ENCODE measurements at places on chromosomes 2 and 18.
A peak's percentile ranks its signal among the peaks of the same experiment; 100 is the strongest.

- DNase-seq = no peak
Observed at GRCh38 chr2:127649100-127649611, 3.2 kb downstream of the GPR17 start.

GRCh38 chr2:233124421-233125080 lies 64.4 kb downstream of the INPP5D start:
- no peak for DNase-seq

DNA sequence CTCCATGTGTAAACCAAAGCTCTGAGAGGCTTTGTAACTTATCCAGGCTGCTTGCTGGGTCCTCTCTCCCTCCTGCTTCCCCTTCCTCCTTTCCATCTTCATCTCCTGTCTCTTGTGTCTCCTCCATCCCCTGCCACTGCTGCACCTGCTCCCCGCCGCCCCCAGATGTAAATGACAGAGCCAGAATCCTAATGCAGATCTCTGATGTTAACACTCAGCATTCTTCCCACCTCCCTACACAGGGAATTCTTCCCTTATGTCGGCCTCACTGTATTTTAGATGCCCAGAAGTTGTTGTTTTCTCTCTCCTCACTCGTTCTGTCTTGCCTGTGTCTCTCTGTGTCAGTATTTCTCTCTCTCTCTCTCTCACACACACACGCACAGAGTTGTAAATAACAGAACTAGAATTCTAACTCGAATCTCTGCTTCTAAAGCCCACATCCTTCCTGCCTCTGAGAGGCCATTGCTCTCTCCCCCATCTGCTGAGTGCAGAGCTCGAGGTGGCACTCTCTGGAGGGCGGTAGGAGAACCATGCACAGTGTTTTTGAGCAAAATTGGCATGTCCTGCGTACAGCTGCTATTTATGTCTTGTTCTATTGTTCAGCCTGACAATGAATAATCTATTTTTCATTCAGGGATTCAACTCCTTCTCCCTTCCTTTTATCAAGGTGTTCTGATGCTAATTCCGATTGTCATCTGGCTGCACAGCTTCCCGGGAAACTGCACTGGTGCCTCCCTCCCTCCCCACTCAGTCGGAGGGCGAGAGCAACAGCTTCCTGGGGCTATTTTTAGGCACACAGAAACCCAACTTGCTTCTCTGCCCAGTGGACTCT lies 219.9 kb downstream of the SH3RF3 start:
- no peak for DNase-seq

DNA sequence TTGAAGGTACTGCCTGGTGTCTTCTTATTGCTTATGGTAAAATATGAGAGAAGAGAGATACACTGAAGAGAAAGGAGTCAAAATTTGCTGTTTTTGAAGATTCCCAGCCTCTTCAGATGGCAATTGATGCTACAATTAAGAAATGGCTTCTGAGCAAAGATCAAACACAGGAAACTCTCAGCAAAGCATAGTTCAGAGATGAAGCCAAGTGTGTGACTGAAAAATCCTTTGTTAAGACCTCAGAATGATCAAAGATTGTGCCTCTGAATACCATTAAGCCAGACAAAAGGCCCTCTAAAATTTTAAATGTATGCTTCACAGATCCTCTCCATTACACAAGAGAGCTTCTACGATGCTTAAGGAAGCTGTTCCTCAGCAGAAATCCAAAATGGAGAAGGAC lies 216.3 kb downstream of the UXS1 start:
- no peak for DNase-seq

- DNase-seq = no peak
Observed at GRCh38 chr2:214325404-214325803, 85.5 kb upstream of the VWC2L start.

- DNase-seq = no peak
Observed at GRCh38 chr2:61775956-61776570, 77.8 kb downstream of the FAM161A start.

DNA sequence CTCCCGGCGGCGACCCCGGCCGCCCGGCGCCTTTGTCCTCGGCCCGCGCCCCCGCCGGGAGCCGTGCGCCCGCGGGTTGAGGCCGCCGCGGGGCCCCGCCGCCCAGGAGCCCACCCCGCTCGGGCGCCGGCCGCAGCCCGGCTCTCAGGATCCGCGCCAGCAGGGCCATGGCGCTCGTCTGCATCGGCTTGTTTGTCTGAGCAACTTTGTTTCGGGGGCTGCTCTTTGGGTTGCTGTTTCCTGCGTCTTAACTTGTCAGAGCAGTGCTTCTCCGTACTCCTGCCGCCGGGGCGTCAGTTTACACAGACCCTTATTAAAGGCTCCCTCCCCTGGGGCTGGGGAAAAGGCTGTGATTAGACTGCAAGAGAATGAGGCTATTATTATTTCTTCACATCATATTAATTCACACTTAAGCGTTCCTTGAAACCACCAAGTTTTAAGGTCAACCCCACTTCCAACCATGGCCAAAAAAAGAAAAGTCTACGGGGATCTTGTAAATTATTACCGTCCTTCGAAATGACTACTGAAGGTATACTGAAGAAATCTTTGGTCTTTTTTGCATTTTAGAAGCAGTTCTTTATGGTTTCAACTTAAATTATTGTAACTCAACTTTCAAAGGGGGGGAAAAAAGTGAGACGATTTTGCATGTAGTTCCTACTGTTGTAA lies at the start of gene CYP27C1:
CYP27C1 (minus strand) TSS at position 198 of the 666 bp plus-strand sequence; CDS start at position 169, 29 bp downstream.
- no peak for DNase-seq

- DNase-seq = peak; percentile 96
Observed at GRCh38 chr2:227406177-227407031, 18.7 kb upstream of the SCYGR1 start.

- no peak for DNase-seq
Observed at GRCh38 chr2:40197121-40197520, 254.8 kb downstream of the SLC8A1 start.

- peak; percentile 82 for DNase-seq
Observed at GRCh38 chr2:26455670-26456439, 22.1 kb downstream of the OTOF start.

DNA sequence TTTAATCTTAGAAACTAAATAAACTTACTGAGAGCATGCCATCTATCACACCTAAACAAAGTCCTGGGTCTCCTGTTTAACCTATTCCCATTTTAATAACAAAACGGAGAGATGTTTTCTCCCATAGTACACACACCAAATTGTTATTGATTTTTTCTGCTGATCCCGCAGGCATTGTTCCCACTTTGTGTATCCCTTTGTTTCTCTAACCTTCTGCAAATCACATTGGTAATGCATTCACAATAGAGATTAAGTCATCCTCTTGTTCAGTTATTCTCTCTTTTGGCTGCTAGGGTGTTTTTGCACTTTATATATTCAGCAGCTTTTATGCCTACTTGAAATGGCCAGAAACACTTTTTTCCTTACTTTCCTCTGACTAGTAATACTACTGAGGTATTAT lies 1071.9 kb upstream of the CDH2 start:
- DNase-seq = no peak

DNA sequence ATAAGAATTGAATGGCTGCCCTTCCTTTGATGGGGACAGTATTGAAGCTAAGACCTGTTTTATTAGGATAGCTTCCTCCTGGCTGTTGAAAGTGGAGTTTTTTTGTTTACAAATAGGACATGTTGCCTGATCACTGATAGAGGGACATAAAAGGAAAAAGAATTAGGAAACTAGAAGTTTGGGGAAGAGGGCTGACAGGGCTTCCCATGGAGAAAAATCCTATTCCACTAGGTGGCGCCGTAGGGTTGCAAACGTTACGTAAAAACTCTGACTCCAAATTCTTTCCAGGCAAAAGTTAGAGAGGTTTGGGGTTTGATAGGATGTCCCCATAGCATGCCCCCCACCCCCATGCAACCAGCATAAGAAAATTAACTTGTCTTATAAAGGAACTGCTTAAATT lies 11.1 kb upstream of the RBFA start:
- DNase-seq = no peak

GRCh38 chr2:230910546-230911177 lies 14.4 kb downstream of the GPR55 start:
- DNase-seq = no peak

GRCh38 chr2:222239091-222239490 lies 59.7 kb downstream of the PAX3 start:
- no peak for DNase-seq

DNA sequence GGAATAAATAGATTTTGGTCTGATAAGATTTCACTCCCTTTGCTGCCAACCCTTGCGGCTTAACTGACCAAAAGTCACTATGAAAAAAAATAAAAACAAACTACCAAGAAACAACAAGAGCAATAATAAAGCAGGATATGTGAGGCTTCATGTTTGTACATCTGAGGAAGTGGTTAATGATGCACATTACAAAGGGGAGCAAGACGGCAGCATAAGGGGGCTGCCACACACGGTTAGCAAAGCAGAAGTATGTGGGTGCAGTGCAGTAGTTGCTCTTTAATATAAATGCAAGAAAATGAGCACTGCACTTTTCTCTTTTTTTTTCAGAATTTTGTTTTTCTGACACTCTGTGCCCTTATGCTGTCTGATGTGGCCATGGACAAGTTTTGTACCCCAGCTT lies 377.1 kb upstream of the CNTNAP5 start:
- no peak for DNase-seq

DNA sequence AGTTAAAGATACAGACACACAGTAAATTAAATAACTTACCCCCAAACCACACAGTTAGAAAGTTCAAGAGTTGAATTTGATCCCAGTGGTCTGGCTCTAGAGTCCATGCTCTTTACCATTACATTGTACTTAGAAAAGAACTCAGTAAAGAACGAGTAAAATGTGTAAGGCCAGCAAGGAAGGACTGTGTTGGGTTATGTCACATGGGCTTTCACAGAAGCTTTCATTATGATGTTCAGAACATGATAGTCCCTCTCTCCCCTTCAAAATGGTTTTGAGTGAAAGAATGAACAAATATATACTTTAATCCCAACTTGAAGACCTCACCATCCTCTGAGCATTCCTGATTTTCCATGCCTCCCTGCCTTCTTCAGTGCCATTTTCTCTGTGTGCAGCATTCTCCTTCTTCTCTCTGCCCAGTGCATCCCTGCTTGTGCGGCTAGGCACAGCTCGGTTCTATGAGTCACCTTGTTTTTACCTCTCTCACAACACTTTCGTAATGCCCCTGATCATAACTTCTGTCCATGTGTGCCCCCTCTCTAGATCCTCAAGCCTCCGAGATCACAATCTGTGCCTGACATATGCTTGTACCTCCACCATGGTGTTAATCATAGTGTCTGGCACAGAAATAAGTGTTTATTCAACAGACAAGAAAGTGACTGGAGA lies 22.0 kb downstream of the RASGRP3 start:
- DNase-seq = no peak

DNA sequence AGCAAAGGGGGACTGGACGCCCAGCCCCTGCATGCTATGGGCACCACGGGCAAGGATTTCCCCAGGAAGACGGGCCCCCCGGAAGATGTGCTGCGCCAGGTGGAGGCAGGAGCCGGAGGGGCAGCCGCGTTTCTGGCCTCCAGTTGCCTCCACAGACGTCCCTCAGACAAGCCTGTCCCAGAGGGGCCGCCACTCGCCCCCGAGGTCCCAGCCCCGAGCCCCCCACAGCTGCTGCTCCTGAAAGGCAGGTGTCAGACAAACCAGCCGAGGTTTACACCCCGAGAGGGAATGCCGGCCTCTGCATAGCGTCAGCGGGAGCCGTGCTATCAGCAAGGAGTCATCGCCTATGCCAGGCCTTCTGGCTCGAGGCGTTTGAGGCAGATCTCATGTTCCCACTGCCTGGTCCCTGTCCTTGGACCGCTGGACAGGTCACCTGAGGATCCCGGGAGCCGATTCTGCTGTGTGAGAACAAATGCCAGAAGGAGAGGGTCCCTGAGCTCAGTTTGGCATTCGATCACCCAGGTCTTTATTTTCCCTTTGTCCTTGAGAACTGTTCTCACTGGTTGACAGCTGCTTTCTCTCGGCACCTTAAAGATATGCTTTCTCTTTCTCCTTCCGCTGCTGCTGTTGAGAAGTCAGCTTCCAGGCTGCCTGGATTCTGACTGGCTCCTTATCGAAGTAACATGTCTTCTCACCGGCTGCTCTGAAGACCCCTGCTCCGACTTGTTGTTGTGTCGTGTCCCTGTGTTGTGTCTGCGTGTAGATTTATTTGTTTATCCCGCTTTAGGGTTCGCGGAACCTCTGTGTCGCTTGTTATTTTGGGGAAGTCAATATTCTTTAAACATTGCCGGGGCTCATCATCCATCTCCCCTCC lies 20.6 kb downstream of the CROCC2 start:
- DNase-seq = peak; percentile 47

- no peak for DNase-seq
Observed at GRCh38 chr2:129059476-129059875, 740.8 kb upstream of the HS6ST1 start.

- no peak for DNase-seq
Observed at GRCh38 chr18:54163453-54163852, 61.0 kb downstream of the MBD2 start.

GRCh38 chr2:136134126-136134525 lies 16.2 kb upstream of the CXCR4 start:
- no peak for DNase-seq

DNA sequence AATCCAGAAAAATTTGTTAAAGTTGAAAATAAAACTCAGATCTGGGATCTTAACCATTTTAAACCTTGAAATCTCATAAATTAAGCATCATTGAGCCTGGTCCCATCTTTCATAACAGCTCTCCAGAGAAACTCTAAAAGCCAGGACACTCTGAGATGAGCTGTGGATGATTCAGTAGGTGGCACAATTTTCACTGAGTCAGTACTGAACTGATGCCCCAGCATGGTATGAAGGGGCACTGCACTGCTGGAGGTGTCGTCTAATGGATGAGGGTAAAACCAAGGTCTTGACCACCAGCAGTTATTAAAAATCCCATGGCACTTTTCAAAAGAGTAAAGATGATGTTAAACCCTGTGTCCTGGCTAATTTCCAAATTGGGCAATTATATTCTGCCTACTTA lies 170.6 kb downstream of the FIGN start:
- DNase-seq = no peak

GRCh38 chr2:54967269-54967668 lies 83.0 kb downstream of the RTN4 start:
- DNase-seq = no peak

GRCh38 chr2:66173645-66174044 lies 261.3 kb upstream of the MEIS1 start:
- no peak for DNase-seq

- DNase-seq = no peak
Observed at GRCh38 chr2:57372237-57372984, 674.2 kb upstream of the VRK2 start.

DNA sequence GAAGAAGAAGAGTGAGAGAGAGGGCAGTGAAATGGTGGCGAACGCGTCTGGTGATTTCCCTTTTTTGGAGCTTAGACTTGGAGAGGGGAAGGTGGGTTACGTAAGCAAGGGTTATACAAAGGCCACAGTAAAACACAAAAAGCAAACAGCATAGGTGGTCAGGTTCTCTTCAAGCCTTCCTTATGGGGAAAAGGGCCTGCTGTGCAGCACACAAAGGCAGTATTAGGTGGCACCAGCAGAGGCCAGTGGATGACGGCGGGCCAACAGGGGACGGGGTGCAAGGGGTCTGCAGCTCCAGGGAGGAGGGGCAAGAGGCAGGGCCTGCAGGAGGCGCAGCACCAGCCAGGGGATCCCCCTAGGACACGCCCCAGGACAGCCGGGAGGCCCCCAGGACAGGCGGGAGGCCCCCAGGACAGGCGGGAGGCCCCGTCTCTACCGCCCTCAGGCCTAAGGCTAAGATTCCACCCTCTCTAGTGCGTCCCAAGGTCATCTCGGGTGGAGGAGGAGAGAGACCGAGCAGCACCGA lies 32.6 kb upstream of the NPC1 start:
- DNase-seq = no peak

Data from small intestine (tissue), 16 donors.